ENCODE measurements at places on chromosomes 5 and 9. TPM values are rescaled to one million over a fixed set of nuclear protein-coding genes. Genes with fewer than 3 reads are reported as not detected.

- no peak overlapping the region for H3K27ac ChIP-seq
- no peak overlapping the region for H3K4me3 ChIP-seq
- H3K36me3 ChIP-seq, result no peaks in the 10 kb centered on the region
- DNase-seq, result no peak
These were observed 129.1 kb upstream of the SHB start for GRCh38 chr9:38198140-38198539.

- no peak overlapping the region for H3K4me3 ChIP-seq
- peaks cover 28% of the 10 kb centered on the region for H3K36me3 ChIP-seq
- H3K4me1 ChIP-seq, result peaks cover 42% of the 10 kb centered on the region
- no peak for DNase-seq
- H3K27ac ChIP-seq, result peak overlapping the region; percentile 28
- H3K27me3 ChIP-seq, result no peaks in the 10 kb centered on the region
These were observed 65.4 kb downstream of the CDC42SE2 start for GRCh38 chr5:131329286-131329560.

GRCh38 chr5:173767574-173768266, 120.4 kb upstream of the CPEB4 start:
- peaks cover 9% of the 10 kb centered on the region for H3K4me1 ChIP-seq
- no peak overlapping the region for H3K4me3 ChIP-seq
- no peaks in the 10 kb centered on the region for H3K36me3 ChIP-seq
- no peak overlapping the region for H3K27ac ChIP-seq
- no peak for DNase-seq

DNA sequence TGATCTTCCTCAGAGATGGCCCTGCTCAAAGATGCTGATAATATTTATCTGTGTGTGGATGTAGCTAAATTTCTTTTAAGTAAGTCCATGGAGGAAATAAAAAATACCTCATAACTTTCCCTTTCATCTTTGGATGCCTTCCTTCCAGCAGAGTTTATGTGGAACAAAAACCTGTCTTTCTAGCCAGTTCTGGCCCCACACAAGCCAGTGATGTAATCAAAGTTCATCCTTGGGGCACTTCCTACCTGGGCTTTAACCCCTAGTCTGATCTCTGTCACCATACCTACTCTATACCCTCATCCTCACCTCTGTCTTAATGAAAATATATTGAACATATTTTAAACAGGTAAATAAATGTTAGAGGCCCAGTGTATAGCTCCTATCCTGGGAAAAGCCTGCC, 39.8 kb upstream of the RASGRF2 start:
- no peak for DNase-seq
- H3K27me3 ChIP-seq, result no peaks in the 10 kb centered on the region
- no peaks in the 10 kb centered on the region for H3K4me1 ChIP-seq
- no peaks in the 10 kb centered on the region for H3K36me3 ChIP-seq
- no peak overlapping the region for H3K27ac ChIP-seq
- H3K4me3 ChIP-seq, result no peak overlapping the region

DNA sequence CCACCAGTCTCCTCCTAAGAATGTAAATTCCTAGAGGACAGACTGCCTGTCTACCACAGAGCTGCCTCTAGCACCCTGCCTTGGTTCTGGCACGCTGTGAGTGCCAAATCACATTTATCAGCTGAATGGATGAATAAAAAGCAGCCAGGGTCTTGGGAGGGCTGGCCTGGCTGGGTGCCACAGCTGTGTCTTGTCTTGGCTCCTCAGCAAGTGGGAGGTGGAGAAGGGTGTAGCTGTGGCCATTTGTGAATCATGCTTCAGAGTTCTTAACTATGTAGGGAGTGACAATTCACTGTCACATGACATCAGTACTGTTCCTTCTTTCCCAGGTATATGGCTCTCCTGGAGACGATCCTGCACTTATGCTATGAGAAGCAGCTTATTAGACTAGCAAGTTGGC, 70.6 kb downstream of the DCP2 start:
- no peaks in the 10 kb centered on the region for H3K27me3 ChIP-seq
- H3K4me1 ChIP-seq, result no peaks in the 10 kb centered on the region
- no peaks in the 10 kb centered on the region for H3K36me3 ChIP-seq
- no peak for DNase-seq

DNA sequence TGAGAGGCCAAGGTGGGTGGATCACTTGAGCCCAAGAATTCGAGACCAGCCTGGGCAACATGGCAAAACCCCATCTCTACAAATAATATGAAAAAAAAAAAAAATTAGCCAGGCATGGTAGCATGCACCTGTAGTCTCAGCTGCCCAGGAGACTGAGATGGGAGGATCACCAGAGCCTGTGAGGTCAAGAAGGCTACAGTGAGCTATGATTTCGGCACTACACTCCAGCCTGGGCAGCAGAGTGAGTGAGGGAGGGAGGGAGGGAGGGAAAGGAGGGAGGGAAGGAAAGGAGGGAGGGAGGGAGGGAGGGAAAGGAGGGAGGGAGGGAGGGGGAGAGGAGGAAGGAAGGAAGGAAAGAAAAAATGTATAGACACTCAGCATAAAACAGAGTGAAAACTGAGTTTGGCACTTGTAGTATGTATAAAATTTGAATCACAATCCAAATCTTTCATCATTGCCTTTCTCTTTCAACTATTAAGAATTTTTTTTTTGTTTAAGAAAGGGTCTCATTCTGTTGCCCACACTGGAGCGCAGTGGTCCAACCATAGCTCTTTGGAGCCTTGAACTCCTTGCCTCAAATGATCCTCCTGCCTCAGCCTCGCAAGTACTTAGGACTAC, 27.8 kb downstream of the SERINC5 start:
- DNase-seq, result no peak
- no peak overlapping the region for H3K27ac ChIP-seq
- H3K4me3 ChIP-seq, result no peak overlapping the region
- H3K4me1 ChIP-seq, result peaks cover 20% of the 10 kb centered on the region
- no peaks in the 10 kb centered on the region for H3K27me3 ChIP-seq

DNA sequence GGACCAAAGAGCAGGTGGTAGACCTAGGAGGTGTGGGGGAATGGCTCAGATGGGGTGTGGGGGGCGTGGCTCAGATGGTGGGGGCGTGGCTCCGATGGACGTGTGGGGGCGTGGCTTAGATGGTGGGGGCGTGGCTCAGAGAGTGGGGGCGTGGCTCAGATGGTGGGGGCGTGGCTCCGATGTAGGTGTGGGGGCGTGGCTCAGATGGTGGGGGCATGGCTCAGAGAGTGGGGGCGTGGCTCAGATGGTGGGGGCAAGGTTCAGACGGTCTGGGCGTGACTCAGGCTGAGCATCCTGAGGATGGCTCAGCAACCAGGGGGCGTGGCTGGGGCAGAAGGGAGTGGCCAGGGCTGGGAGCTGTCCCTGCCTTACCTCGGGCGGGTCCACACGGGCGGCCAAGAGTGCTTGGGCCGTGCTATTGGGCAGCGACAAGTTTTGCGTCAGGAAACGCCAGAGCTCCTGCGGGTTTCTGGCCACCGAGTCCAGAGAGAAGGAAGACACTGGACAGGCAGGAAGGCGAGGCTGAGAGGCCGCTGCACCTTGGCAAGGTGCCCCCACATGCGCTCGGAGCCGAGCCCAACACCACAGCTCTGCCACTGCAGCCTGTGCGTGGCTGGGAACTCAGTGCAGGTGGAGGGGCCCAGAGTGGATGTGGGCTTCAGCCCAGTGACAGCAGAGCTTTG, 5.9 kb downstream of the ABCA2 start:
- H3K27me3 ChIP-seq, result no peaks in the 10 kb centered on the region
- H3K4me3 ChIP-seq, result no peak overlapping the region
- H3K36me3 ChIP-seq, result no peaks in the 10 kb centered on the region
- H3K27ac ChIP-seq, result peak overlapping the region; percentile 55
- DNase-seq, result peak; percentile 69

- H3K4me3 ChIP-seq, result peak overlapping the region; percentile 95
- no peaks in the 10 kb centered on the region for H3K27me3 ChIP-seq
- H3K4me1 ChIP-seq, result peaks cover 46% of the 10 kb centered on the region
- no peaks in the 10 kb centered on the region for H3K36me3 ChIP-seq
- peak; percentile 66 for DNase-seq
- peak overlapping the region; percentile 90 for H3K27ac ChIP-seq
These were observed 841 bp downstream of the RAD23B start for GRCh38 chr9:107283623-107284616.

GRCh38 chr5:912280-913091, 19.8 kb downstream of the TRIP13 start:
- DNase-seq, result peak; percentile 69
- H3K36me3 ChIP-seq, result no peaks in the 10 kb centered on the region
- no peaks in the 10 kb centered on the region for H3K4me1 ChIP-seq

DNA sequence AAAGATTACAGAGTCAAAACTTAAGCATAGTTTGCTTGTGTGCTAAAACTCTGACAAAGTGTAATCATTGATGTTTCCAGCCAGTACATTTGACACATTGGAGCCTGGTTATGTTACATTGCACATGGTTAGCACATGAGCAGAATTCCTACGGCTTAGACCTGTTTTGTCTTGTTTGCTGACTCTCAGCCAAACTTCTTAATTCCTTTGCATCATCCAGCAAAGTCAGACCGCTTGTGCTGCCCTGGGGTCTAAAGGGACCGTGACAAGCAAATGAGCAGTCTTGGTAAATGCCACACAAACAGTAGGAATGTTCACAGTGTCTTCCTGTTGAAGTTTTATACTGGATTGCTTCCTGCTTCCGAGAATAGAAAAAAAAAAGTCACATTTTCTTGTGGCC, 72.0 kb upstream of the ENTREP1 start:
- peaks cover 17% of the 10 kb centered on the region for H3K36me3 ChIP-seq
- no peak for DNase-seq
- no peak overlapping the region for H3K27ac ChIP-seq
- no peaks in the 10 kb centered on the region for H3K4me1 ChIP-seq
- no peak overlapping the region for H3K4me3 ChIP-seq

GRCh38 chr5:158349987-158350386, 491.0 kb upstream of the CLINT1 start:
- H3K36me3 ChIP-seq, result no peaks in the 10 kb centered on the region
- no peaks in the 10 kb centered on the region for H3K4me1 ChIP-seq
- H3K27me3 ChIP-seq, result no peaks in the 10 kb centered on the region
- no peak overlapping the region for H3K4me3 ChIP-seq

GRCh38 chr9:70615464-70616138, 201.1 kb upstream of the KLF9 start:
- H3K36me3 ChIP-seq, result no peaks in the 10 kb centered on the region
- H3K4me1 ChIP-seq, result no peaks in the 10 kb centered on the region
- H3K27ac ChIP-seq, result no peak overlapping the region
- H3K27me3 ChIP-seq, result no peaks in the 10 kb centered on the region

GRCh38 chr5:126274076-126274762, 149.0 kb upstream of the GRAMD2B start:
- H3K36me3 ChIP-seq, result no peaks in the 10 kb centered on the region
- H3K4me1 ChIP-seq, result no peaks in the 10 kb centered on the region
- H3K4me3 ChIP-seq, result no peak overlapping the region
- H3K27me3 ChIP-seq, result no peaks in the 10 kb centered on the region

DNA sequence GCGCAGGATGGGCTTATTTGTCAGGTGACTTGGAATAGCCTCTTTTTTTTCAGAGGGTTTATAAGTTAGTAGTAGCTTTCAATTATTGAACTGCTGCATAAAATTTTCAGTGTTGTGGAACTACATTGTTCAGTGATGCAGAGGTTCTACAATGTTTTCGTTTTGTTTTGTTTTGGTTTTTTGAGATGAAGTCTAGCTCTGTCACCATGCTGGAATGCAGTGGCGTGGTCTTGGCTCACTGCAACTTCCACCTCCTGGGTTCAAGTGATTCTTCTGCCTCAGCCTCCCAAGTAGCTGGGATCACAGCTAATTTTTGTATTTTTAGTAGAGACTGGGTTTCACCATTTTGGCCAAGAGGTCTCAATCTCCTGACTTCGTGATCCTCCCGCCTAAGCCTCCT, 22.0 kb downstream of the NUP188 start:
- no peaks in the 10 kb centered on the region for H3K27me3 ChIP-seq
- H3K27ac ChIP-seq, result no peak overlapping the region
- DNase-seq, result no peak
- H3K36me3 ChIP-seq, result peaks cover 69% of the 10 kb centered on the region
- no peaks in the 10 kb centered on the region for H3K4me1 ChIP-seq

GRCh38 chr5:54159893-54160195, 150.5 kb downstream of the ARL15 start:
- H3K27me3 ChIP-seq, result no peaks in the 10 kb centered on the region
- H3K4me1 ChIP-seq, result no peaks in the 10 kb centered on the region
- no peaks in the 10 kb centered on the region for H3K36me3 ChIP-seq
- no peak for DNase-seq
- H3K27ac ChIP-seq, result no peak overlapping the region

DNA sequence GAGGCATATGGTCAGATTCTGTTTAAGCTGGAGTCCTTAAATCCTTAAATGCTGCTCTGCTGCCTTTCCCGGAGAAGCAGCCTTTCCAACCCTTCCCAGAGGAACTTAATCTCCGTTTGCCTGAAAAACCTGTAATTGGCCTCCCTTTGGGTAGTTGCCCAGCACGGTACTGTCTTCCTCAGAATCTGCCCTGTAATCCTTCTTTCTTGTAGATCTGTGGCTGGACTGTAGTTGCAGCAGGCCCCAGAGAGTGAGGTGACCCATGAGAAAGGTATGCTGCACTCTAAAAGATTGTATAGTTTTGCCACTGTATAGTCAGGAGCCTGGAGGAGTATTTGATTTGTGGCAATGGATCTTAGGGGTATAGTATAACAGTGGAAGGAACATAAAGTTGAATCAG, 11.7 kb downstream of the SPIN1 start:
- no peaks in the 10 kb centered on the region for H3K27me3 ChIP-seq
- no peak for DNase-seq
- H3K36me3 ChIP-seq, result no peaks in the 10 kb centered on the region
- no peak overlapping the region for H3K27ac ChIP-seq
- no peaks in the 10 kb centered on the region for H3K4me1 ChIP-seq

DNA sequence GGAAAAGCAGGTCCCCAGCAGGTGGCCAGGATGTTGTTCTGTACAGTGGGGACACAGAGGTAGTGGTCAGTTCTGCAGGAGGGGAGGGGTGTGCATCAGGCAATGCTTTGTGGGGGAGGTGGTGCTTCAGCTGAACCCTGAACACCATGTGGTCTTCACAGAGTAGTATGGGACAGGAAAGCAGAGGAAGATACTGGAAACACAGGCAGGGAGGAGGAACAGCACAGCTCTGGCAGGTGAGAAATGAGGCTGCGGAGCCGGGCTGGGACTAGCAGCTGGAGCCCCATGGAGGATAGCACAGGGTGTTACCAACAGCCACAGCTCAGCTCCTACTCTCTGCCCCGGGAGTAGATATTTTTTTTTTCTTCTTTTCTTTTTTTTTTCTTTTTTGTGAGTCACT, 161.5 kb downstream of the ENTREP1 start:
- no peak for DNase-seq
- H3K36me3 ChIP-seq, result no peaks in the 10 kb centered on the region
- no peaks in the 10 kb centered on the region for H3K27me3 ChIP-seq
- H3K4me3 ChIP-seq, result no peak overlapping the region
- H3K4me1 ChIP-seq, result no peaks in the 10 kb centered on the region
- H3K27ac ChIP-seq, result no peak overlapping the region

TMC1 gene
- not detected for total RNA-seq

TRMO gene
- 47.1 TPM for total RNA-seq

ACER2 gene
- total RNA-seq, result 2.9 TPM

SHOC1 gene
- total RNA-seq, result not detected

SLC6A3 gene
- total RNA-seq, result not detected

PTPN3 gene
- 0.47 TPM for total RNA-seq

FGF18 gene
- total RNA-seq, result 0.57 TPM

KLF9 gene
- total RNA-seq, result 86.7 TPM
